Fibroblast of gingiva (primary cell): ENCODE measurements at places on chromosomes 11 and 22.
A peak's percentile ranks its signal among the peaks of the same experiment; 100 is the strongest.

GRCh38 chr22:50719814-50720300, 18.1 kb upstream of the ACR start:
- DNase-seq = no peak

DNA sequence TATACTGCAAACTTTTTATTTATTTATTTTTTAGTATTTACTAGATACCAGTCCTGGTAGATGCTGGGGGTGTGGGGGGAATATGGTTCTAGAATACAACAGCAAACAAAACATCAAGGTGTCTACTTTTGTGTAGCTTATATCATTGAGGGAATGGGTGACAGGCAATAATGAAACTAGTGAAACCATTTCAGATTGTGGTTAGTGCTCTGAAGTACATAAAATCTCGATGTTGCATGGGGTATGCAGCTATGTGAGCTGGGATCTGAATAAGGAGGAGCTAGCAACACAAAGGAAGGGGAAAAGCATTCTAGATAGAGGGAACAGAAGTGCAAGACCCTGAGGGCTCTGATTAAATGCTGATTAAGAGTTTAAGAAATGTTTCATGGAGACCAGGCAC, 103.5 kb downstream of the WT1 start:
- DNase-seq = no peak

DNA sequence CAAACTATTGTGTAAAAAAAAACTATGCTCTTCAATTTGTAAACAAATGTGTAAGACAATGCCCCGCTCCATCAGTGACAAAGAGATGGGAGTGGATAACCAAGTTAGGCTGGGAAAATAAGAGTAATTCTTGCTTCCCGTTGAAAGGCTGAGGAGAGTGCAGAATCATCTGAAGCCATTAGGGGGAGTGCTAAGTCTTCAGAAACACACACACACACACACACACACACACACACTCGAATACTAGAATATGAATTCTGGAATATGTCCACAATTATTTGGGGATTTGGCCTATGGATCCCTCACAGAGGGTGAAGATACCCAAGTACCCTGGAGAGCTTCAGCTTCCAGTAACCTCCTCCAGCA, 27.8 kb upstream of the ROBO3 start:
- DNase-seq = peak; percentile 91

DNA sequence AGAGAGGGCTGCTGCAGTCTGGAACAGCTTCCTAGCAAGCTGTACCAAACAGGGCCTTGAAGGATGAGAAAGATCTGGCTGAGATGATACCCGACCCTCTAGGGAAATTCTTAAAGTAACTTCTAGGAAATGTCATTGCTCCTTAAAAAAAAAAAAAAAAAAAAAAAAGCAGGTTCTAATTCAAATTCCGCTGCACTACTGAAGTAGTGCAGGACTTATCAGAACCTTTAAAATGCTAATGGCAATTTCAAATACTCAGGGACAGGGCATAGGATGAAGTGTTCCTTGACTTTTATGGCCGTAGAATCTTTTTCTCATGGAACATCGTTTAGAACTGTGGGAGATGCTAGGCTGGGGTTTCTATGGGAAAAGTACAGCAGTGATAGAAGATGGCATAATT, 13.1 kb downstream of the MIAT start:
- DNase-seq = no peak

GRCh38 chr11:84724256-84724655, 902.9 kb downstream of the DLG2 start:
- DNase-seq = no peak

DNA sequence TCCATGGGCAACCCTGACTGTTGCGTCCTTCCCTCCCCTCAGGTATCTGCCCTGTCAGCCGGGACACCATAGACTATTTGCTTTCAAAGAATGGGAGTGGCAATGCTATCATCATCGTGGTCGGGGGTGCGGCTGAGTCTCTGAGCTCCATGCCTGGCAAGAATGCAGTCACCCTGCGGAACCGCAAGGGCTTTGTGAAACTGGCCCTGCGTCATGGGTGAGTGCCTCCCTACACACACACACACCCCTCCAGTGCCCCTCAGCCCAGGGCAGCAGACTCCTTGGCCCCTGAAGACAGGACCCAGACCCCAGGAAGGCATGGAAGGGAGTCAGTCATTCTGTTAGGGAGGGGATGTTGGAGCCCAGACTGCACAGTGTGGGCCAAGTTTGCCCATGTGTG, 17.9 kb upstream of the UVRAG start:
- no peak for DNase-seq

DNA sequence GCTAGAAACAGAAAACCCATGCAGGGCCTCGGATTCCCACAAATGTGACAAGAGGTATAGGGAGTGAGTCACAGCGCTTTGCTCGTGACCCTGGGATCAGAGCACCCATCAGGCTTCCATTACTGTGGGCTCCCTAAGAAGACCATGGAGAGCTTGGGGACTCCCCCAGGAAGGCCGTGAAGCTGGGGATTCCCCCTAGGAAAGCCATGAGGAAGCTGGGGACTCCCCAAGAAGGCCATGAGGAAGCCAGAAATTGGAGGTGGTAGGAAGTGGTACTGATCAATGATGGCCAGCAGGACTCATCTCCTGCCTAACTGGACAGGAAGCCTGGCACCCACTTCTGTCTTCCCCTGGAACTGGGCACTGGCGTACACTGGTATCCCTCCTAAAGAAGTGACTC, 10.1 kb upstream of the DCPS start:
- DNase-seq = no peak

DNA sequence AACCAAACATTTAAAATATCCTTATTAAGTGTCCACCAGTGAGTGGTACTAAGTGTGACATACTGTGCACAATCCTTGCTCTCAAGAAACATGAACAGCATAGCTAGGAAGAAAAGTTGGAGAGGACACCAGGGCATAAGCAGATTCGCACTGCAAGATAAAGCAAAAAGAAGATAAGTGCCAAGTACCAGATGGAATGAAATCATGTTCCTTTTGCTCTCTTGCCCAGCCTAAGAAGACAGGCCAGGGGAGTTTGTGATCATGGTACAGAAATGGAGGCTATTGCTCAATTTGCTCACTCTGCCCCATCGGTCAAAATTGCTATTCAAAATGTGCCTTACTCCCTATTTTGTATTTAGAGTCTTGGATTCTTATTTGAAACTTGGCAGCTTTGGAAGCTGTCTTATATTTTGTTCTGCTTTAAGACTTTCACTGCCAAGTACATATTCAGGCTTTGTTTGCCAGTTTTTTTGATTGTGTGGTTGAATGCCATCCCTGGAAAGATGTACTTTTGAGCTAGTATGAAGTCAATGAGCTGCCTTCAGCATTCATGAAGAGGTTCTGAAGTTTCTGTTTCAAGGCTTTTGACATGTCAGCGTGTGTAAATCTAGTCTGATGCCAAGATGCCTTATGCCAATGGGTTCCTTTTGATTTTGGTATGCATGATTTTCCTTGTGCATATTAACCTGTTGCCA, 90.3 kb downstream of the PAX6 start:
- DNase-seq = peak; percentile 47

GRCh38 chr11:66924272-66924671, 33.9 kb downstream of the PC start:
- no peak for DNase-seq

DNA sequence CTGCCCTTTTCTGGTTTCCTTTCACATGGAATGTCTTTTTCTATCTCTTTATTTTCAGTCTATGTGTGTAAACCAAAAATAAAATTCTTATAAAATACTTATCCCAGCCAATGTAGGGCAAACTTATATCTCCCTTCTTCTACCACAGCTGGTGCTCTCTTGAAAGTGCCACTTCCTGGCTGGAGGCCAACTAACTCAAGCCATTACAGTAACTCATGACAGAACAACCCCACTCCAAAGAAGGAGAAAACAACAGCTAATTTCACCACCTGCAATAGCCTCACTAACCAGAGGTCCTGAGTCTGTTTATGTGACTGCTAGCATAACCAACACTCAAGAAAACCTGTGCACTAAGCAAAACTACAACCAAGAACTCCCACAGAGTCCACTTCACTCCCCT, 74.9 kb upstream of the DBX1 start:
- DNase-seq = no peak

- no peak for DNase-seq
Measured at GRCh38 chr22:31278626-31279326, 13.5 kb downstream of the PIK3IP1 start.

GRCh38 chr22:36864454-36865215, 3.8 kb downstream of the NCF4 start:
- DNase-seq = no peak

GRCh38 chr11:10322830-10323792, 18.2 kb downstream of the ADM start:
- DNase-seq = peak; percentile 92

DNA sequence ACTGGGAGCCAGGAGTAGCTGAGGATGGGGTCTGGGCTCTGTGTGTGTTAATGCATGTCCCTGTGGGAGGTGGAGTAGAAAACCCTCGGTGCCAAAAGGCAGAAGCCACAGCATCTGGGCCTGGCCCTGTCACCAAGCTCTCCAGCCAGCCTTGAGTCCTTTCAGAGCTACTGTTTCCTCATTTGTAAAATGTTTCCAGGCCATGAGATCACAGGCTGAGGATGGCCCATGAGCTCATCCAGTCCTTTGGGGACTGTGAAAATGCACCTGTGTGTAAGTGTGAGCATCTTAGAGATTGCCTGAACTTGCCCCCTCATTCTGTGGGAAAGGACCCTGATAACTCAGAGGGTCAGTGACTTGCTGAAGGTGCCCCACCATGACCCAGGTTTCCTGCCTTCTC, 9.1 kb downstream of the ANKK1 start:
- no peak for DNase-seq

DNA sequence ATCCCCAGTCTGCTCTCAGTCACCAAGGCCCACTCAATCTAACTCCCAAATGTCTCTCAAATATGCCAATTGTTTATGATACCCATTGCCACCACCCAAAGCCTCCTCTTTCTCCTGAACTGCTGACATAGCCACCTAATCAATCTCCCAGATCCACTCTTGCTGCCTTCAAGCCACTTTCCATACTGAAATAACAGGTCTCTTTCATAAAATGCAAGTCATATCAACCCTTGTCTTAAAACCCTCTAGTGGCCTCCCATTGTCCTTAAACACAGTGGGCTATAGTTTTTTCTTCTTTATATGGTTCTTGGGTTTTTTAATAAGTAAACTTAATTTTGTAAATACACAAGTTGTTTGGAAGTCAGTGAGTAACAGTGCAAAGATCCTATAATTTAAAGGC, 155.2 kb upstream of the ZC3H12C start:
- DNase-seq = no peak

DNA sequence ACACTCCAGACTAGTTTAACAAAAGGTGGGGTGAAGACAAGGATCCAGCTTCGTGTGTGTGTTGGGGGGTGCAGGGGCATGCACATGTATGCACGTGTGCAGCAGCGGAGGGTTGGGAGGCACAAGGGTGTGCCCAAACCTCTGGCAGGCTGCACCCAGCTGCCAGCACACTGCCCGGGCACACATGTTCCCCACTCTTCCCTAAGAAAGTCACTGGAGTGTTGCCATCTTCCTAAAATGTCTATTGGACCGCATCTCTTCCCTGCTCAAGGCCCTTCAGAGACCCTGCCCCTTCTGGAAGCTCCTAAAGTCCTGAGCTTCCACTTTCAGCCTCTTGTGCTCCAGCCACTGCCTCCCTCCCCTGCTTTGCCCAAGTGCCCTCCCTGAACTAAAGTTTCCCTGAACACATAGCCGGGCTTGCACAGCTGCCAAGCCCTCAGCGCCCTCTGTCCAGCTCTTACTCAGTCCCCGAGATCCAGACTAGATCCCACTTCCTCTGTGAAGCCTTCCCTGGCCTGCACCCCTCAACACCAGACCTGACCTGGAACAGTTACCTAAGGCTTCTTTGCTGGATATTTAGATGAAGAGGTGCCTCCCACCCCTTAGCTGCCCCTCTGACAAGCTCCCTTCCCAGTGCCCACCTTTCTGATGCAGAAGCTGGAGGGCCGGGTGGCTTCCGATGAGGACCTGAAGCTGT, 6.0 kb downstream of the CFL1 start:
- DNase-seq = no peak

DNA sequence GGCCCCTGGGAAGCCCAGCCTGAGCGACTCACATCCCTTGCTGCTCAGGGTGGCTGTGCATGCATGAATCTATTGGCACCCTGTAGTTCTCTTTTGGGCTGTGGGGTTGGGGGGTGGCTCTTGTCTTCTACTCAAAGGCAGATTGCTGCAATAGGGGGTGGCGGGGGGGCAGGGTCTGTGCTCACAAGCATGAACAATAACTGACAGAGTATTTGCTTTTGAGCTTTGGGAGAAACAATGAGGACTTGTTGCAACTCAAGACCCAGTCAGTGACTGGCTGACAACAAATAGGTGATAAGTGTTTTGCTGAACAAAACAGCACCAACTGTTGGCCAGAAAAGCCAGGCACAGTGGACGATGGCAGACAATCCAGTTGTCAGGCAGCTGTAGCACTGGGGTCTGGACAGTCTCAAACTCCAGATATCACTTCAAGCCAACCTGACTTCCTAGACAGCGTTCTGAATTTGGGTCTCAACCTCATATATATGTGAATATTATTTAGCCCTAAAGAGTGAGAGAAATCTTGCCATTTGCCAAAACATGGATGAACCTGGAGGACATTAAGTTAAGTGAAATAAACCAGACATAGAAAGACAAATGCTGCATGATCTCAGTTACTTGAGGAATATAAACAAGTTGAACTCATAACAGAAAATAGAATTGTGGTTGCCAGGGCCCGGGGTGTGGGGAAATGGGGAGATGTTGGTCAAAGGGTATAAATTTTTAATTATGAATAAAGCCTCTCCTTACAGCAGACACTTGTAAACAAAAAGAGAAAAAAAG, 61.7 kb downstream of the ME3 start:
- no peak for DNase-seq

- no peak for DNase-seq
Measured at GRCh38 chr11:35003186-35003585, 86.8 kb downstream of the PDHX start.

GRCh38 chr22:38424525-38425080, 30.4 kb downstream of the KCNJ4 start:
- no peak for DNase-seq

- DNase-seq = no peak
Measured at GRCh38 chr22:27400811-27401210, 400.7 kb downstream of the MN1 start.

- DNase-seq = peak; percentile 55
Measured at GRCh38 chr11:10792385-10793068, 16.2 kb downstream of the EIF4G2 start.
